Muscle of back (tissue), 13 donors: ENCODE measurements at places on chromosomes 16 and 17.
A peak's percentile ranks its signal among the peaks of the same experiment; 100 is the strongest.

- DNase-seq: no peak
Measured at GRCh38 chr17:38687286-38687685, 12.5 kb upstream of the EPOP start.

DNA sequence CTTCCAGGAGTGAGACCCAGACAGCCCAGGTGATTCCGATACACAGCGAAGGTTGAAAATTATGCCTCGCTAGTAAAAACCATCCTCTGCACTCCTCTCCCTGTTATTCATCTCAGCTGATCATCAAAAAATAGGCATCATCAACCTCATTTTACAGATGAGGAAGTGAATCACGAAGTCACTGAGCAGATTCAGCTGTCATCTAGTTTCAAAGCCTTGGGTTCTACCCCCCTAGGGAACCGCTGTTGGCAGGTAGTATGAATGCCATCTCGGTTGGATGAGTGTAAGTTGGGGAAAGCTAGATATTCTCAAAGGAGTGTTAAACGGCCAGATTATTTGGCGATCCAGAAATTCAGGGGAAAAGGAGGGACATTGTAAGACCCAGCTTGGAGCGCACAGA is 2.0 kb downstream of the CRYM start:
- no peak for DNase-seq

DNA sequence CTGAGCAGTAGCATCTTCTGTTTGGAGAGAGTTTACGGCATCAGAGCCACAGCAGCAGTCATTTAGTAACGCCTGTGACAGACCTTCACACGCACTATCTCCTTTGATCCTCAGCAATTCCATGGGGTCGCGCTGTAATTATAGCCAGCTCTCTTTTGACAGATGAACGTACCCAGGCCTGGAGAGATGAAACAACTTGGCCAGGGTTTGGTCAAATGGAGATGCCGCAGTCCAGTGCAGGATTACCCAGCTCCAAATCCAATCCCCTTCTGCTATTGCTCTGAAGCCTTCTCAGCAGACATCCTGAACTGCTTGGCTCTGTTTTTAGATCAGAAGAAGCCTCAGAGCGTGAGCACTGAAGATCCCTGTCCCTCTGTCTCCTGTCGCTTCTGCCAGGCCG is 83.9 kb downstream of the SOX9 start:
- DNase-seq: no peak

GRCh38 chr16:55426865-55427484 is 52.0 kb upstream of the MMP2 start:
- no peak for DNase-seq

GRCh38 chr17:27755706-27756466 is 44.4 kb downstream of the NOS2 start:
- DNase-seq: no peak

DNA sequence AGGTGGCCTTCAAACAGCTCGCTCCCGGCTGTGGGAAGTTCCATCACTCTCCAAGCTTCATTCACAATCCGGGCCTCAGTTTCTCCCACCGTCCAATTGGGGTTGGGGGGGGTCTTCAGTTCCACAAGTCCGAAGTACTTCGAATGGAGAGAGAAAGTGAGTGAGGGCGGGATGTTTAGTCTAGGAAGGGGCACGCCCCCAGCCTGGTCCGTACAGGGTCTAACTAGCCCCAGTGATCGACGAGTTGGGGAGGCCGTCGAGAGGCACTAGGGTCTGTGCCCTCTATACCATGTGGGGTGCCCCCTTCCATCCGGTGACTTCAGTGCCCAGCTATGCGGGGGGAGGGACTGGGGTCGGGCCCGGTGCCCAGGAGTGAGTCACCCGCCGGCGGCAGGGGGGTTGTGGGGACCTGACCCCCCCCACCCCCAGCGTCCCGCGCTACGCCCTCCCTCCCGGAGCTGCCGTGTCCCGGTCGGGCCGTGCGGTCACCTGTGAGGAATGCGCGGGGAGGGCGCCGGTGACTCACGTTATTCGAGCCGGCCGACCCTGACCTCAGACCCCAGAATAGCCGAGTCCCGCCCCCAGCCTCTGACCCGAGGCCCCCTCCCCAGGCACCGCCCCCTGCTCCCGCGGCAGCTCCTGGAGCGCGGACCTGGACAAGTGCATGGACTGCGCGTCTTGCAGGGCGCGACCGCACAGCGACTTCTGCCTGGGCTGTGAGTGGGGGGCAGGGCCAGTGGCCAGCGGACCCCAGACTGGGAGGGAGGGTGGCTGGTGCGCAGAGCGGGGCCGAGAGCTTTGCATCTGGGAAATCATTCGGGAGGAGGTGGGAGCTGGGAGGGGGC is 658 bp downstream of the TNFRSF12A start:
- DNase-seq: peak; percentile 77

DNA sequence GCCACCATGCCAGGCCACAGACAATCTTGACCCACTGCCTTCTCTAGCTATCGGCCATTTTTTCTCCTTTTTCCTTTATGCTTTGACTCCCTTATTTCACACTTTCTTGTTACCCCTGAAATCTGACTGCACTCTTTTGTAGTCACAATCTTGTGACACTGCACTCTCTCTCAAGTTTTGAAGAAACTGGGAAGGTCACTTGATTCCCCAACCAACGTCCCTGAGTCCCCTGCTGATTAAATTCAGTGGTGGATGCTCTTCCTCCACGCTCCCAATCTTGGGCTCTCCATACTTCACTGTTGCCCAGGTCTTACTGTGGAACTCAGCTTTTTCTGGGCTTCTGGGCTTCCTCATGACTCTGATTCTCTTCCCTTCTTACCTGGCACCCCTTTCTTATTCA is 33.9 kb downstream of the PECAM1 start:
- DNase-seq: no peak

DNA sequence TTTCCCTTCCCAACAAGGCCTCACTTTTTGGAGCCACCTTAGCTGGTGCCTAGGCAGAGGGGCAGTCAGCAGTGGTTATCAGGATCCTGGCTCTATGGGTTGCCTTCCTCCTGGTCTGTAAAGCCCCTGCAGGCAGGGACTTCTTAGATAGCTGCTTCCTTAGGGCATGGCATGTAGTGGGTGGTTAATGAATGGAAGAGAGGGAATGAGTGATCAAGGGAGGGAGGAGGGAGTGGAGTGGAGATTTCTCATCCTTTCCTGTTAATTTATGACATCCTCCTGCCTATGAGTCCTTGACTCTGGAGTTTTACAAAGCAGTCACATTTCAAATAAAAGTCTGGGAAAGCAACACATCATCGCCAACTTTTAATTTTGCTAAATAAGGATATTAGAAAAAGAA is 40.7 kb downstream of the SNX20 start:
- DNase-seq: no peak

GRCh38 chr16:28543072-28543471 is 4.3 kb upstream of the NUPR1 start:
- peak; percentile 43 for DNase-seq

GRCh38 chr17:8062807-8063483 is 24.1 kb downstream of the ALOX15B start:
- no peak for DNase-seq

DNA sequence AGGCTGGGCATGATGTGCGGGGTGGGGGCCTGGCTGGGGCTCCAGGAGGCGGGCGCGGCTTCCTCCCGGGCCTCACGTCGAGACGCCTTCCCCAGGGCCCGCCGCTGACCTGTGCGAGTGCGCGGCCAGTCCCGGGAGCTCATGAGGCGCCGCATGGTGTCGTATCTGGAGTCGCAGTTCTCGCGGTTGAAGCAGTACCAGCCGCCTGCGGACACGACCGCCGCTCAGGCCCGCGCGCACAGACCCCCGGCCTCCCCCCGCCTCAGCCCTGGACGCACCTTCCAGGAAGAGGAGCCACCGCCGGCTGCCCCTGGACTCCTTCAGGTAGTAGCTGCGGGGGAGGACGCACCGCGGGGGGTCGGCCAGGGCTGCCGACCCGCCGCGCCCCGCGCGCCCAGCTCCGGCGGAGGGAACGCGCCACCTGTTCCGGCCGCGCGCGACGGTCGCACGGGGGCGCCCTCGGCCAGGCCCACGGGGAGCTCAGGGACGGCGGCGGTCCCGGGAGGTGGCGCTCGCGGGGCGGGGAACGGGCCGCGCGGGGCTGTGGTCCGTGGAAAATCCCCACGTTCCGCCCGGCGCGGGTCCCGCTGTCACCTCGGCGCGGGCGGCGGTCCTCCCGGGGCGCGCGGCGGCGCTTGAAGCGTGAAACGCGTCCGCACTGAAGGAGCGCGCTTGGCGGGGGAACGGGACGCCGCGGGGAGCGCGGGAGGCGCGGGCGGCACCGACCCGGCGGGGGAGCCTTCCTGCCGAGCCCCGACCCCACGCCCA is 1.4 kb downstream of the NOTUM start:
- DNase-seq: no peak

DNA sequence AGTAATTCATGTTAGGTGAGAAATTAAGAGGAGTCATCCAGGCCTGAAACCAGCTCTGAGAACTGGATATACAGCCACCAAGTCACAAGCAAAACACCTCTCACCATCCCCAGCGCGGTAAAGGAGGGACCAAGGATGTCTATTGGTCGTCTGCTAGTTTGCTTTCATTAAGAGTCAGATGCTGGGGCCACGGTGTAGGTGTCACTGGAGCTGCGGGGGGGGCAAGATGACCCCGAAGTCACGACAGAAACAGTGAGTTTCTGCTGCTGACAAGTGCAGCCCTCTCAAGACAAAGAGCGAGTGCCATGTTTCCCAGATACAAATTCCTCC is 790 bp downstream of the NCBP3 start:
- DNase-seq: no peak

DNA sequence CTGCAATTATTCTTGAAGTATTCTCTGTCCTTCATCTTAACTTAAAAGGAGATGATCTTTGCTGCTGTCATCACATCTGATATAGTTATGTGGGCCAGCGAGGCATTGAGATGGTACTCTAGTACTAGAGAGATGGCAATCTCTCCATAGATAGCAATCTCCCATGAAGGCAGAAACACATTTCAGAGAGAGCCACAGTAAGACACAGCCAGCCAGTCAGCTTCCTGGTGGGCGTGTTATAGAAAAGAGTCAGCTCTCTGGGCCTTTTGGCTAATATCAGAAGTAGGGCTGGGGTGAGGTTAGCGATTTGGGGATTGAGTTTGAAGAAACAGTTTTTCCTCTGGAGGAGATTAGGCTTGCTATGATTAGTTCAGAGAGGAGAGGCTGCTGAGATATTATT is 22.6 kb upstream of the EFCAB13 start:
- no peak for DNase-seq

GRCh38 chr16:11597235-11598095 is 10.7 kb upstream of the LITAF start:
- DNase-seq: no peak

GRCh38 chr17:39700148-39700987 is 504 bp downstream of the ERBB2 start:
- peak; percentile 49 for DNase-seq

GRCh38 chr17:73227944-73228343 is 33.7 kb downstream of the CPSF4L start:
- no peak for DNase-seq

- DNase-seq: peak; percentile 3
Measured at GRCh38 chr17:26809033-26809432, 484.9 kb upstream of the WSB1 start.

DNA sequence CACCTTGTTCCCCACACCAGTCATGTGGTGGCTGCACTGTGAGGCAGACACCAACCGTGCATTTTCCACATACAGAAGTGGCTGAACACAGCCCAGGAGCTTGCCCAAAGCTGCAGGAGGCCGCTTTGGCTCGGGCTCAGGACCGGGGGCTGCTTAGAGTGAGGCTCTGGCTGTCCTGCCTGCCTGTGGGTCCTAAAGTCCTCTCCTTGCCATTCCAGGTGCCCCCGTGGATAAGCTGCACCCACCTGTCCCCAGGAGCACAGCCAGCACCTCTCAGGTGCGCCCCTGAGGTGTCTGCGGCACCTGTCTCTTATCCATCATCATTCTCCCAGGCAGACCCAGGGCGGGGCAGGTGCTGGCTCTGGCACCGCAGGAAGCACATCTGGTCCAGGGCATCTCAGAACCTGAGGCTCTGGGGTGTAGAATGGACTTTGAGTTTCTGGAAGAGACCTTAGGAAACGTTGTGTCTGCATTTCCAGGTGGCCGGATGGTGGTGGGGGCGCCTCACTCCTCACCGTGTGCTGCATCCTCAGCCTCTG is 180.5 kb upstream of the ZNF469 start:
- DNase-seq: no peak

DNA sequence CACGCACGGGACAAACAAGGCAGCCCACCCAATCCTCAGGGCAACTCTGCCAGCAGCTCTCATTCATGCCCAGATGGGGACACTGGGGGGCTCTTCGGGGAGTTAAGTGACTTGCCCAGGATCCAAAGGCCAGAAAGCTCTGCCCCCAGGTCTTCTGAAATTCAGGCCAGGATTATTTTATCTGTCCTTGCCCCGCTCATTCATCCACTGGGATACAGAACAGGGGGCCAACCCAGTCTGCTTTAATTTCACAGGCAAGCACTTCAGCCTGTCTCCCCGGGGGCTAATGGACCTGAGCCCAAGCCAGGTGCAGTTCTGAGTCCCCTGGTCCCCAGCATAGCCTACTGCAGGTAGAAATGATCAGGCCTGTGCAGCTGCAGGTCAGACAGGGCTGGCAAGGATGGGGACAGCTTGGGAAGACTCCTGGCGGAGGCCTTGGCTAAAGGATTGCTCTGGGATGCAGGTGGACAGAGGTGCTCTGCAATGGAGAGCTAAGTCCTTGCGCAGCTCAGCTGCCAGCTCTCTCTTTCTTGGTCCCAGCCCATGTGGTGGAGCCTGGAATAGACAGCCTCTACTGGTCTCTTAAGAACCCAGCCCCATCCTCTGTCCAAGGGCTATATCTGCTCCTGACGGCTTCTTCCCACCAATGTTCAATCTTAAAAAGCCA is 766 bp upstream of the B3GNT9 start:
- no peak for DNase-seq

GRCh38 chr17:77735566-77736198 is 222.8 kb upstream of the TNRC6C start:
- DNase-seq: peak; percentile 90

DNA sequence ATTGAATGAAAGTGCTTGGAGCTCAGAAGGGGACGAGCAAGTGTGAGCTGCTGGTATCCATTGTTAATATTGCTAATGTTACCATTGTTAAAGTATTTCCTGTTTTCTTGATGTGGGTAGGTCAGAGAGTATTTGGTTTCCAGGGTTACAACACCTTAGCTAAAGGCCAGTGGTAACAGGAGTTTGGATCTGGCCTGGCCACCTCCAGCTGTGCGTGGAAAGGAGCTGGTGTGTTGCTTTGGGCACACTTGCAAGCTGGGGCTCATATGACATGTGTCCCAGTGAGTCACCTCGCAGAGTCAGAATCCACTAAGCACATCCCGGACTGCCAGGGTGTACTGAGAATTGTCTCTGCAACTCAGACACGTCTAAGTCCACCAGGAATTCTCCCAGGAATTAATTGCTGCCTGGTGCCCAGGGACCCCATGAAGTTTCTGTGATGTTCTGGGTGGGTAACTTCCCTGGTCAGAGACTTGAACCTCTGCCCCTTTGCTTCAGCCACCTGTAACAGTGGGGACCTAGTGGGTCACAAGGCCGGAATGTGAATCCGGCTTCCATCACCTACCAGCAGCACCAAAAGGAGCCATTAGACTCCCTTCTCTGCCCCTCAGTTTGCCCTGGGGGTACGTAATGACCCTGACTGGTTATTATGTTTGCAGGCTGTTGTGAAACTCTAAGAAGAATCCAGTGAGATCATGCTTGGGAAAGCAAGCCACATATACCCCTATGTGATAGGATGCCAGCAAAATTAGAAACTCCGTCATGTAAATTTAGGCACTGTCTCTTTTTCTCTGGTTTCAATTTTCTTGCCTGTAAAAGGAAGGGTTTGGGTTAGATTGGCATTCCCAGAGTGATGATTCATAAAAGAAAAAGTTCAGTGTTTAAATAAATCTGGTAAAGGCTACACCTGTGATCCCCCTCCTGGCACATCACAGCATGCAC is 12.8 kb downstream of the SLC6A2 start:
- no peak for DNase-seq

GRCh38 chr17:44770166-44770925 is 11.6 kb downstream of the ADAM11 start:
- no peak for DNase-seq
